ENCODE measurements at places on chromosomes 5 and 9. TPM values are rescaled to one million over a fixed set of nuclear protein-coding genes. Genes with fewer than 3 reads are reported as not detected.

FCN2 gene
- not detected for total RNA-seq

DNA sequence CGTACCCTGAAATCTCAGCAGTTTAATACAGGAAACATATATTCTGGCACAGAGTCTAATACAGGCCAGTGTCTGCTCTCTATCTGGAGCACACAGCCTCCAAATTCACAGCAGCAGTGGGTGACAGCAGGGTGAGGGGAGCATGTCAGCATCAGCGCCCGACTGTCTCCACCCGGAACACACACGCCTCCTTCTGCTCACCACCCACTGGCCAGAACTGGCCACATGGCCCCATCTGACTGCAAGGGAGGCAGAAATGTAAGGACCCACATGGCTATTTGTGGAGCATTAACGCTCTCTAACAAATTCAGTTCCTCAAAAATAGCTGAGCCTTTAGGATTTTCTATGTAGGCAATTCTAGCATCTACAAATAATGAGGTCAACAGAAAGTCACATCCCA lies 24.6 kb downstream of the UBE2QL1 start:
- no peak overlapping the region for H3K27ac ChIP-seq
- no peak overlapping the region for H3K4me3 ChIP-seq
- H3K27me3 ChIP-seq = no peaks in the 10 kb centered on the region
- no peaks in the 10 kb centered on the region for H3K36me3 ChIP-seq

GRCh38 chr5:55030220-55030619 lies 6.2 kb downstream of the GZMK start:
- no peaks in the 10 kb centered on the region for H3K27me3 ChIP-seq
- H3K4me1 ChIP-seq = peaks cover 39% of the 10 kb centered on the region
- DNase-seq = no peak
- no peak overlapping the region for H3K4me3 ChIP-seq
- no peaks in the 10 kb centered on the region for H3K36me3 ChIP-seq

DNA sequence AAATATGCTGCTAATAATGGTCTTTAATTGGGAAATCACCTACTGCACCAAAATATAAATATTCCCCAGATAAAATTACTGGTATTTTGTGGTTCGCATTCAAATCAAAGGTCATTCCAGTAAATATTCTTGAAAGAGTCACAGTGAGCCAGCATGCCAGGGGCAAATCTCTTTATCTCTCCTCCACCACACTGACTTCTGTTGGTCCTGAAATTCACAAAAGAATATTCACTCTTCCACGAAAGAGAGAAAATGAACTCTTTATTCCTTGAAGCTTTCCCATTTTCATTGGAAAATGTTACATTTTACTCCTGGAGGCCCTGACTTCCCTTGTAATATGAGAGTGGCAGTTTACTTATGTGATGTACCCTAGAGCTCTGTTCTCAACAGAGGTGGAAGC lies 39.7 kb downstream of the ZNF366 start:
- H3K4me3 ChIP-seq = no peak overlapping the region
- H3K27me3 ChIP-seq = peaks cover 7% of the 10 kb centered on the region
- no peaks in the 10 kb centered on the region for H3K4me1 ChIP-seq
- H3K27ac ChIP-seq = no peak overlapping the region

- H3K4me3 ChIP-seq = no peak overlapping the region
- no peak overlapping the region for H3K27ac ChIP-seq
- H3K27me3 ChIP-seq = no peaks in the 10 kb centered on the region
- no peaks in the 10 kb centered on the region for H3K36me3 ChIP-seq
Observed at GRCh38 chr9:5651246-5651645, 22.3 kb downstream of the RIC1 start.

Measured in T-cell (primary cell).